Ascending aorta (tissue), 2 donors: ENCODE measurements at places on chromosomes 2 and 18. TPM values are rescaled to one million over a fixed set of nuclear protein-coding genes. Genes with fewer than 3 reads are reported as not detected.

- DNase-seq, result no peak
Measured at GRCh38 chr2:69060938-69061501, 48.0 kb downstream of the ANTXR1 start.

GRCh38 chr2:33321236-33321771 lies 155.1 kb upstream of the RASGRP3 start:
- DNase-seq, result no peak

DNA sequence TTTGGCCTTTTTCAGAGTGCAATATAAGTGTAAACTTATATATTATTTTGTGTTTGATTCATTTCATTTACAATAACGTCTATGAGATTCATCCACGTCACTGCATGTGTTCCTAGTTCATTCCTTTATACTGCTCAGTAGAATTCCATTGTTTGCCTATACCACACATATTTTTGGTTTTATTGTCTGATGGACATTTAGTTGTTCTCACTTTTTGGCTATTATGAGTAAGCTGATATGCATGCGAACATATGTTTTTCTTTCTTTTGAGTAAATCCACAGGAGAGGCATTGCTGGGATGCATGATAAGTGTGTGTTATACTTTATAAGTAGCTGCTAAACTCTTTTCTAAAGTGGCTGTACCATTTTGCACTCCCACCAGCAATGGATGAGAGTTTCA lies 314.8 kb upstream of the HS6ST1 start:
- no peak for DNase-seq

DNA sequence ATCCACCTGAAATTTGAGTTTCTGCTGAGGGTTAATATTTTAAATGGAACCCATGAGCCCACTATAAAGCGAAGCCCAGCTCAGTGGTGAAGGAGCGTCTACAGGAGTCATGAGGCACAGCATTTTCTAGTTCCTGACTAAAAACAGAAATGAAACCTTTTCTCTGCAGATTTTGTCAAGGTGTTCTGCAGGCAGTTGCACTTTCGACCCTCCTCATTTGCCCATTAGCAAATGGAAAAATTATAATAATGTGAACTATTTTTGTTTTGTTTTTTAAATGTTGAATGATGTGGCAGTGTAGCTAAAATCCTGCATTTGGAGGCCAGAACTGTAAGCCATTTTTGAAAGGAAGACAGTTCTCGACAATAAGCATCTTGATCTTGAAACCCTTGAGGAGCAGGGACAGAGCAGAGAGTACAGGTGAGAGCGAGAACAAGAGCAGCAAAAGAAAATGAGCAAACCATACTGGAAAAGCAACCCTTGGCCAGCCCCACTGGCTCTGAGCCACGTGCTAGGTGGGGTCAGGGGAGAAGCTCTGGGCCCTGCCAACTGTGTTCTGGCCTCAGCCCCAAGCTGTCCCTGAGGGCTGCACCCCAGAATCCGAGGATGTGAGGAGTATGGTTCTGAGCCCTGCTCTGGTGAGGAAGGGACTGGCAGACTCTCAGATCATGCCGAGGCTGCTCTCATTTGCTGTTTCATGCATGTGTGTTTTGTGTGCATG lies 26.4 kb upstream of the COPS8 start:
- DNase-seq, result no peak

GRCh38 chr2:10678225-10678624 lies 11.6 kb downstream of the NOL10 start:
- no peak for DNase-seq

DNA sequence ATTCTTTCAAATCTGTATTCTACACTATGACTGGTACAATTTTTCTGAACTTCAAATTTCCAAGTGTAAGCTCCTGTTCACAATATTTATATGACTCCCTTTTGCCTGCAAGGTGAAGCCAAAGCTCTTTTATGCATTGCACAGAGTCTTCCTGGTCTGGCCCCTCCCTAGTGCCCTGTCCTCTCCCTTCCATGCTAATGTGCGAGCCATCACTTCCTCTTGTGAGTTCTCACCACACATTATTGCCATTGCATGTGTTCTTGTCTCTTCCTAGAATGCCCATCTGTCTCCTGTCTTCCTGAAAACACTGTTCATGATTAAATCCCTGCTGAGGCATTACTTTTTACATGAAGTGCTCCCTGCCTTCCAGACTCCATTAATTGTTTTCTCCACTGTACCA lies 169.9 kb downstream of the MC4R start:
- no peak for DNase-seq

GRCh38 chr2:78890935-78891334 lies 134.6 kb upstream of the REG3G start:
- DNase-seq, result no peak

DNA sequence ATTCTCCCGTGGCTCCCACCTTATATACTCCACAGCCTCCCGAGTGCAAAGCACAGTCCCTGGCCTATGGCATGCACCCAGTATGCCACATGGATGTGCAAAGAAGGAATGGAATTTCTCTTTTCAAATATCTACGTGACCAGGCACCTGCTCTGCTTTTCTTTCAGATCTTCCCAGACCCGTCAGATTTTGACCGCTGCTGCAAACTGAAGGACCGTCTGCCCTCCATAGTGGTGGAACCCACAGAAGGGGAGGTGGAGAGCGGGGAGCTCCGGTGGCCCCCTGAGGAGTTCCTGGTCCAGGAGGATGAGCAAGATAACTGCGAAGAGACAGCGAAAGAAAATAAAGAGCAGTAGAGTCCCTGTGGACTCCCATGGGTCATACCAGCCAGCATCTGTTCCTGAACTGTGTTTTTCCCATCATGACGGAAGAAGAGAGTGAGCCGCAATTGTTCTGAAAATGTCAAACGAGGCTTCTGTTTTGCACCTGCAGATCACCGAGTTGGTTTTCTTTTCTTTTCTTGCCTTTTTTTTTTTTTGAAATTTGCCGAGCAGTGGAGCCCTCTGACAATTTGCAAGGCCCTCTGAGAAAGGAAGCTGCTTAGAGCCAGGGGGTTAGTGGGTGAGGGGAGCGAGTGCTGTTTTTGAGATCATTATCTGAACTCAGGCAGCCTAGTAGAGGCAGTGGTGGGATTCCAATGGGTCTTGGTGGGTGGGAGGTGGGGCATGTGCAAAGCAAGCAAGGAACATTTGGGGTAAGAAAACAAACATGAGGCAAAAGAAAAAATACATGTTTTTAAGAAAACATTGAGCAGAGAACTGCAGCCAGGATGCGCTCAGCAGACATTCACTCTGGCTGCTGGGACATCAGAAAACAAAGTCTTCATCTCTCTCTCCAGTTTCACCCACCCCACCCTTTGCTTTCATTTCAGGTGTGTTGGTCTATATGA lies 26.2 kb downstream of the LBH start:
- DNase-seq, result no peak

GRCh38 chr2:11896386-11896785 lies 150.0 kb downstream of the LPIN1 start:
- no peak for DNase-seq

DNA sequence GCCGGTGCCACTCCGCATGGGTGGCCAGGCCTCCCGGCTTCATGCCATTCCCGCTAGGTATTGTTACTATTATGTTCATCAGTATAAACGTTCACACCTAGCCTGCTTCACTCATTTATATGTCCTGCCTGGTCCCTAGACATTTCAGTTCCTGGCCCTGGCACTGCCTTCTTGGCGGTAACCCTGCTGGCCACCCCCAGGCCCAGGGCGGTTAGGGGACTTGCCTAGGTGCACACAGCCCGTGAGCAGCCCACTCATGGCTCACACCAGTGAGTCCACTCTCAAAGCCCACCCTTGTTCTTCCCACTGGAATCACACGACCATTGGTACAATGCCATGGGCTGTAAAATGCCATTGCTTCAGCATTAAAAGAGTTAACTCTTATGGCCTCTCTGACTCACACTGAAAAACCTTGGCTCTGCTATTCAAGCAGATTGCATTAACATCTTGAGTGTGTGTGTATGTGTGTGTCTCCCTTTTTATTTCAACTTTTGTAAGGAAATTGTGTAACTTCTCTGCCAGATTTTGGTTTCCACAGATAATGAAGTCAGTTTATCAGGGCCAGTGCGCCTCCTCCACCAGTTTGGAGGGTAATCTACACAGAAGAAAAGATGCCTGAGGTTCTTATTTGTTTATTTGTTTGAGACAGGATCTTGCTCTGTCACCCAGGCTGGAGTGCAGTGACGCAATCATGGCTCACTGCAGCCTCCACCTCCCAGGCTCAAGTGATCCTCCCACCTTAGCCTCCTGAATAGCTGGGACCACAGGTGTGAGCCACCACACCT lies 74.2 kb downstream of the RAB31 start:
- DNase-seq, result no peak

GRCh38 chr2:40886655-40887054 lies 434.8 kb upstream of the SLC8A1 start:
- no peak for DNase-seq

DNA sequence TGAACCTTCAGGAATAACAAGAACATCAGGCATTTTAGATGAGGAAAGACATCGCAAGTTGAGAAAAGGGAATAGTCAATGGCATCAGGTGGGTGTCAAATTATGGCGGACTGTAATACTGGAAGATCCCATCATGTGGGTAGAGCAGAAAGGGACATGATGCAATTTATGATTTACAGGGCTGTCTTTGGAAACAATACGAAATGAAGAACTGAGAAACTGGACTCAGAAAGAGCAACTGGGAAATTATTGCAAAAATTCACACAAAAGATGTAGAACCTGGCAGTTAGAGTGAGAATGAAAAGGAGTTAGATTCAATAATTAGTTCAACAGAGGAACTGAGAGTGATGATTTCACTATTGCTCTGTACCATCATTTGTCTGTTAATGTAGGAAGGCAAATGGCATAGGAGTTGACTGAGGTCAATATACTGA lies 1635.0 kb upstream of the ACVR2A start:
- DNase-seq, result no peak

DNA sequence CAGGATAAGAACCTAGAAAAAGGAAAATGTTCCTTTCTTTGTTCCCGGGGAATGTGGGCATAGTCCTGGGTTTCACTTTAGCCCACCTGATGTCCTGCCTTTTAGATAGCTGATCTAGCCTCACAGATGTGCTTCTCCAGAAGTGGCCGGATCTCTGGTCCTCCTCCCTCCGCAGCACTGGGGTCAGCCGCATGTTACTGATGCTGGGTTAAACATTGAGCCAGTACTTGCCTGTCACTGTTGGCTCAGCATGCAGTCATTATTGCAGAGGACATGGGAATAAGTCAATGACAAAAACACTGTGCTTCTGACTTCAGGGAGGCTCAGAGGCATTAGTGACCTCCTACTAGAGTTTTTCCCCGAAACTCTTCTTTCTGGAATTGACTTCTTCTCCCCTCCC lies 27.6 kb downstream of the NCK2 start:
- DNase-seq, result no peak

GRCh38 chr2:181457741-181458425 lies 697 bp downstream of the ITGA4 start:
- no peak for DNase-seq

DNA sequence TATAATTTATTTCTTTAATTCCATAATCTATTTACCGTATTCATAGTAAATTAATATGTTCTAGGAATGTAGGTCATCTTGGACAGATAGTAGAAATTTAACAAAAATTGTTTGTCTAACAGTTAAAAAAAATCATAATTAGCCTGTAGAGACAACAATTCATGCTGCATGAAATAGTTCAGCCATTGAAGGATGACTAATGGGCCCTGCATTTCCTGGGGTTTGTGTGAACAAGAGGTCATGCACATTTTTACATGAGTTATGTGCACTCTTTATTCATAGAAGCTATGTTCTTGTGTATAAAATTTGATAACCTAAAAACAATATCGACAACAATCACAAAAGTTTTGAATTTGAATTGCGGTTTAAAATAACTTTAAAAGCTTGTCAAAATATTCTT lies 1663.6 kb downstream of the SUCLG1 start:
- DNase-seq, result no peak

- no peak for DNase-seq
Measured at GRCh38 chr2:218436992-218437391, 18.1 kb downstream of the VIL1 start.

DNA sequence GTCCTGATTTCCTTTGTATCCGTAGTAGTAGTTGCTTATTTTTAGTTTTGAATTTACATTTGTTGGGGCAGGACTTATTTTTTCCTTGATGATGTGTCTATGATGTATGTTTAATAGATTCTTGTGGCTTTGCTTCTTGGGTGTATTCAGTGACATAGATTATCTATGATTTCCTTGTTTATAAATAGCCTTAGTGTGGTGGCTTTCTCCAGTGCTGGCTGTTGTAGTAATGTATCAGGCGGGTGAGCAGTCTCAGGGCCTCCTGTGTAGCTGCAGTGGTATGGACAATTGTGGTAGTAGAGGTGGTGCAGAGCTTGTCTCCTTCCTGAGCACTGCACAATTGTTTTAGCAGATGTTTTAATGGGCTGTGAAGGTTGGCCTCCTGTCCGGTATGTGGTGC lies 60.5 kb downstream of the SMCHD1 start:
- DNase-seq, result no peak

DNA sequence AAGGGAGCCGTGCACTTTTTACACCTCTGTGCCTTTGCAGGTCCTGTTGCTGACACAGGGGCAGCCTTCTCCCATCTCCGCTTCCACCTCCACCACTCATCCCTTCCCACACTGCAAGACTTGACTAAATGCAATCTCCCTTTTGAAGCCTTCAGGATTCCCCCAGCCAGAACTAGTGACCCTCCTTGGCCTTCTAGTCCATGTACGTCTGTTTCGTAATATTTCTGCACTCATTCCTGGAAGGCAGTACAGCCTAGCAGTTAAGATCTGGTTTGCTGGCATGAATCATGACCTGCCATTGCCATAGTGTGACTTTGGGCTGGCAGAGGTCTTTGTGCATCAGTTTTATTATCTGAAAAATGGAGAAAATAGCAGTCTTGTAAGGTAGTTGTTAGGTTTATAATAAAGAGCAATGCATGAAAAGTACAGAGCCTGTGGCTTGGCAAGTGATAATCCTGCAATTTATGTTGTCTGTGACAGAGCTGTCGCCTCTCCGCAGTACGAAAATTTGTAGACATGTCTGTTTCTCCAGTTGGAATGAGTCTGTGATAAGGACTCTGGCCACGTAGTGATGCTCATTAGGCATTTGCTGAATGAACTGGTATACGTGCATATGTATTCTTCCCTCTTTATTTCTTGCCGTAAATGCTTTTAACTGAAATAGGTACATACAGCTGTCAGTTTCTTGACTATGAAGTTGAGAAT lies 36.7 kb downstream of the NCK2 start:
- DNase-seq, result no peak

Gene AGXT
- total RNA-seq, result not detected

Gene MALL
- 38.5 TPM for total RNA-seq

Gene DSG4
- not detected for total RNA-seq

Gene FAM110C
- total RNA-seq, result 0.43 TPM

Gene ARMC9
- 3.3 TPM for total RNA-seq
